NCI-H2171 treated with DMSO at 0.1 percent for 48 hours (cell line): ENCODE measurements at places on chromosomes 1 and 21.

DNA sequence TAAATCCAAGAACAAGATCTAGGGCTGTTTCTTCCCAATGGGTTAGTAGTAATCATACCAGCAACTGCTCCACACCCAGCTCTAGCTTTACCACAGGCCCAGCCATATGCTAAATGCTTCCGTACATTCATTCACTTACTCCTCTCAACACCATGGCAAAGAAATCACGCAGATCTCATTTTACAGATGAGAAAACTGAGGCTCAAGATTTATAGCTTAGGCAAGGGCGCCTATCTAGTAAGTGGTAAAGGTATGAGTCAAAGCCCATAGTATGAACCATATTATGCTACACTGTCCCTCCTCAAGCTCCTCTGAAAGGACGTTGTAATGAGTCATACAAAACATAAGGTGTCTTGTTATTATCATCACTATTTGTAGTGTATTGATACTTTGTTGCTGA, 82.2 kb downstream of the NIBAN1 start:
- no peak for DNase-seq

GRCh38 chr1:30908696-30909364, at the start of gene SDC3:
Gene SDC3, minus strand, starts transcription at chr1:30908758. Its CDS starts 172 bp downstream, at chr1:30908586.
- no peak for DNase-seq

- DNase-seq, result no peak
Measured at GRCh38 chr1:240189386-240189989, 97.8 kb downstream of the FMN2 start.

DNA sequence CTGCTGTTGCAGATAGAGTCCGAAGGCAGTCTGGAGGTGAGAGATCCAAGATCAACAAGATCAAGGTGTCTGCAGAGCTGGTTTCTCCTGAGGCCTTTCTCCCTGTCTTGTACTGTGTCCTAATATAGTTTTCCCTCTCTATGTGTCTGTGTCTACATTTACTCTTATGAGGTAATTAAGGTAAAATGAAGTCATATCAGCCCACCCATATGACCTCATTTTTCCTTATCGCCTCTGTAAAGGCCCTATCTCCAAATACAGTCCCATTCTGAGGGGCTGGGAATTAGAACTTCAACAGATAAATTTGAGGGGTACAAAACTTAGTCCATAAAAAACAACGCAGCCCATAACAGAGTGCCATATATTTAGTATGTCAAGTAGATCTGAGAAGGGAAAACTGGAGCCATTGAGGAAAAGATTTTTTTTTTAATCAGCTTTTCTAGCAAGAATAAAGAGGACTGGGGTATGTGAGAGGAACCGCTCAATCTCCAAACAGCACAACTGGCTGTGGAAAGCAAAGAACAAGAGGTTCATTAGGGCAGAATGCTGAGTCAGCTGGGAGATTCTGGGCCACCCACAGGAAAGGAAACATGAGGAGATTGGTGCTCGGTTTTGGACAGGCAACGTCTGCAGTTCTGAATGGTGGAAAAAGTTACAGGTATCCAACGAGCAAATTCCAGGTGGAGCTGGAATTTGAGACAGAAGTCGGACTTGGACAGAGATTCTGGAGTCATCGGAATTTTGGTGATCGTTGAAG, 65.7 kb downstream of the MAP3K21 start:
- peak; percentile 60 for DNase-seq

DNA sequence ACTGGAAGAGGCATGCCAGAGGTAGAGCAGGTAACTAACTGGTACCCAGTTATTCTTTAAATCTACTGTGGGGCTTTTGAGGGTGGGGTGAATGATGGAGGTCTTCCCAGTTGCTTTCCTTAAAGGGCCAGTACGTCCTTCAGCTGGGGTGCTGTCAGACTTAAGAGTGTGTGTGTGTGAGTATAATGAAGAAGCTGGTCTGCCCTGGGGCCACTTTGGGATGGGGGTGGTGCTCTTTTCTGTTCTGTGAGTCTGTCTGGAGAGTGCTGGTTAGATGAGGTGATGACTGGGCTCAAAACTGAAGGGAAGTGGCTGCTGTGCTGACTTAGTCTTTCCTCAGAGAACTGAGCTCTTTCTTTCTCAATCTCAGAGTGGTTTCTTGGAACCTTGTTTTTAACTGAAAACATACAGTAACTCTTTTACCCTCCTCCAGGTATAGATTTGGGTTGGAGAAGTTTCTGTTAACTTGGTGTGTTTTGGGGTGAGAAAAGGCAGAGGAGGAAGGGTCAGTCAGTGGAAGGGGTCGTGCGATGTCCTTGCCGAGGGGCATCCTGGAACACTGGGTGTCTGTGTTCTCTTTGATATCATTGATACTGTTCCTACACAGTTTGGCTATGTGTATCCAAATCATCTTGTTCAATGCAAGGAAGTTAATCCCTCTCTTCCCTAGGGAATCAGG, 746 bp downstream of the MACF1 start:
- DNase-seq, result no peak

DNA sequence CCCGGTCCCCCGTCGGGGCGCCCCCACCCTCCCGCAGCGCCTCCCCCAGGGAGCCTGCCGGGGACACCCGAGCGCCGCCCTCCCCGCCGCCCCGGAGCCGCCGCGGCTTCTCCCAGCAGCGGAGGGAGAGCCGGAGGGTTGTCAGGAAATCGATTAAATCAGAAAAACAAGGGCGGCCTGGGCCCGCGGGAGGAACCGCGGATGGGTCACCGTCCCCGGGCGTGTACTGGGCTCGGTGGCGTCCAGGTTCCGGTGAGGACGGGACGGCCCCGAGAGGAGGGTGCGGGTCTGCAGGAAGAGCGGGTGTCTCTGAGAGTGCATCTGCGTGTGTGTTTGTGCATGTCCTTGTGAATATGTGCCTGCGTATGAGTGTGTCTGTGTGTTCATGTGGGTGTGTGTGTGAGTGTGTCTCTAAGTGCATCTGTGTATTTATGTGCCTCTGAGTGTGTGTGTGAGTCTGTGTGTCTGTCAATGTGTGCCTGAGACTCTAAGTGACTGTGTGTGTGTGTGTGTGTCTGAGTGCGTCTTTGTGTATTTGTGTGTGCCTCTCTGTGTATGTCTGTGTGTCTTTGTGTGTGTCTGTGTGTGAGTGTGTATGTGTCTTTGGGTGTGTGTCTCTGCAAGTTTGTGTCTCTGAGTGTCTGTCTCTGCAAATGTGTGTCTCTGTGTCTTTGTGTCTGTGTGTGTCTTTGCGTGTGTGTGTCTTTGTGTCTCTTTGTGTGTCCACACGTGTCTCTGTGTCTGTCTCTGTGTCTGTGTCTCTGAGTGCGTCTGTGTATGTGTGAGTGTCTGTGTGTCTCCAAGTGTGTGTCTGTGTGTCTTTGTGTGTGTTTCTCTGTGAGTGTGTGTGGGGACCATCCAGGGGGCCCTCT, 1.1 kb downstream of the SPSB1 start:
- peak; percentile 35 for DNase-seq

DNA sequence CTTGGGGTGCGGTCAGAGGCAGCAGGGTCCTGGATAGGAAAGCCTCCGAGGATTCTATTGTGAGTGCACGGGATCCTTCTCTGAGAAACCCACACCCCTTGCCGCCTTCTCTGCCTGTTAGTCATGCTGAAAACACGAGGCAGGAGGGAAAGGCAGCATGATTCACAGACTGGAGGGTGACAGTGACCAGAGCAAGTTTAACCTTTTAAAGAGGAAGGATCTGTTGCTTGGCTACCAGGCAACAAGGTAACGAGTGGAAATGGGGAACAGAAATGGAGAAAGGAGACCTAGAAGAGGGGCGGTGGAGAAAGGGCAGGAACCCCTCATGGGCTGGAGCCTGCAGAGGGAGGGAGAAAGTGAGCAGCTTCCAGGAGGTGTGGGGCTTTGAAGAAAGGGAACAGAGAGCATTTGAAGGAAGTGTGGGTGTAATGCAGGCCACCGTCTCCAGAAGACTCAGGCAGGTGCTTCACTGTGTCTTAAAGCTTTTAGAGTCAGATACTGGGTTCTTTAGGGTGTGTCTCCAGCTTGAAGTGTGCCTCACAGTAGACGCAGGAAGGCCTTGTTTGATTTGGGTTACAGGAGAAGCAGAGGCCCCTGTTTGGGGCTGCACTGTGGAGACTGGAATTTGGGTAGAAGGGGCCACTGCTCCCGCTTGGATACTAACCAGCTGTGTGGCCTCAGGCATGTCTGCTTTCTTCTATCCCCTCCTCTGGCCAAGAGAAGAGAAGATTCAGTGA, 19.1 kb downstream of the OPTC start:
- no peak for DNase-seq

GRCh38 chr1:67824766-67825165, 8.5 kb downstream of the GNG12 start:
- peak; percentile 71 for DNase-seq

- DNase-seq, result no peak
Measured at GRCh38 chr1:159010391-159010790, 684 bp downstream of the IFI16 start.

DNA sequence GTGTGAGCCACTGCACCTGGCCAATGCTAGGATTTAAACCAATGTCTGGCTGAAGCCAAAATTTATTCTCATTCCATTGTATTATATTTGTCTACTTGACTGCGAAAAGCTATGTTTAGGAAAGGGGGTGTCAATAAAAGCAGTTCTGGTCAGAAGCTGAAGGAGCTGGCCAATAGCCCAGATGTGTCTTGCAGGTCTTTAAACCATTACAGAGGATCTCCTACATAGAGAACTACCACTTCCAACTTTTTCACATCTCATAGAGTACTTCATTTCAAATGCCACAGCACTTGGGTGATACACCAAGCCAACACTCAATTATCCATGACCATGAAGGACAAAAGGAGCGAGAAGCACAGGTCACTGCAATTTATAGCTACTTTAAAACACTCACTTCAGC, 2.5 kb downstream of the SYT11 start:
- no peak for DNase-seq

- no peak for DNase-seq
Measured at GRCh38 chr21:43571976-43572375, 87.3 kb downstream of the HSF2BP start.
